NCI-H2171 (cell line): ENCODE measurements at places on chromosomes 2 and 18.

DNA sequence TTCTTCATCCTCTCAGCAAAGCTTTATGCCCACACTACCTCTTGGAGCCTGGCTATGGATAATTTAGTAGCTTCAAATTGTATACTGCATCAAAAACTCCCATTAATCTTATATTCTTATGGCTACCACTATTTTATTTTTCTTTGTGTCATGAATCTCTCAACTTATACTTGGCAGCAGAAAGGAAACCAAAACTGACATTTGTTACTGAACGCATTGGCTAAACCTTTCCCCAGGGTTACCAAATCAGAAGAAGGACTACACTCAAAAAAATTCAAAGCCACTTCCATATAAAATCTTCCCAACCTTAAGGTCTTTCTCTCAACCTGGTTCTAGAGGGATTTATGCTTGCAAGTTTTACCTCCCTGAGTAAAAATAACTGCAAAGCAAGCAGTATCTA, 97.0 kb upstream of the REG3G start:
- DNase-seq = no peak

- DNase-seq = no peak
Measured at GRCh38 chr18:5122272-5122671, 74.8 kb downstream of the AKAIN1 start.

DNA sequence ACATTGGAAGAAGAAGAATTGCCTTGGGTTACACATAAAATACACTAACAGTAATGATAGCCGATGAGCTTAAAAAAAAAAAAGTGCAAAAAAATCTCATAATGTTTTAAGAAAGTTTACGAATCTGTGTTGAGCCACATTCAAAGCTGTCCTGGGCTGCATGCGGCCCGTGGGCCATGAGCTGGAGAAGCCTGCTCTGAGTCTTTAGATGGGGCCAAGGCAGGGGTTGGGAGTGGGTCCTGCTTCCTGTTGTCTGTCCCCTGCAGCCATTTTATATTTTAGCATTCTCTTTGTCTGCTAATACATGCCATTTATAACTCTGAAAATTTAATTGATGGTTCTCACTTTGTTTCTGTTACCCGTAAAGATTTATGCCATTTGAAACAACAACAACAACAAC, 93.2 kb downstream of the EPC2 start:
- no peak for DNase-seq

- no peak for DNase-seq
Measured at GRCh38 chr2:45275242-45275805, 266.1 kb upstream of the SIX2 start.

DNA sequence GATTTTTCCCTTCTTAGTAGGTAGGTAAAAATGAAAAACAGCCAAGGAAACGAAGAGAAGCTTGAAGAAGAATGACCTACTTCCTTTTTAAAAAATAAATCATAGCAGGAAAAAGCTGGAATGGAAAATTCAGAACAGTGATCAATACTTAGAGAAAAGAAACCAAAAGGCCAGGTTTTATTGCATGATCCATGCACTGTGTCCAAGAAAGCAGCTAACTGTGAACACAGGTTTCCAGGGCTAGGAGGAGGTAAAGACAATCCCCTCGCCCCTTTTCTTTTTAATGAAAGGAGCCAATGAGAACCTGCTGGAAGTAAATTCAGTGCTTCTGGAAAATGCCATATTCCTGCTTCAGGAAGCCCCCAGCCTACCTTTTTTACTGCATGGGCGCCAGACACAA, 47.2 kb downstream of the BOD1L2 start:
- DNase-seq = no peak

- no peak for DNase-seq
Measured at GRCh38 chr18:76260941-76261472, 234.0 kb downstream of the ZNF516 start.

GRCh38 chr2:144234542-144234871, 285.4 kb downstream of the ZEB2 start:
- no peak for DNase-seq

- DNase-seq = no peak
Measured at GRCh38 chr2:146228466-146229058, 1616.3 kb upstream of the ACVR2A start.

DNA sequence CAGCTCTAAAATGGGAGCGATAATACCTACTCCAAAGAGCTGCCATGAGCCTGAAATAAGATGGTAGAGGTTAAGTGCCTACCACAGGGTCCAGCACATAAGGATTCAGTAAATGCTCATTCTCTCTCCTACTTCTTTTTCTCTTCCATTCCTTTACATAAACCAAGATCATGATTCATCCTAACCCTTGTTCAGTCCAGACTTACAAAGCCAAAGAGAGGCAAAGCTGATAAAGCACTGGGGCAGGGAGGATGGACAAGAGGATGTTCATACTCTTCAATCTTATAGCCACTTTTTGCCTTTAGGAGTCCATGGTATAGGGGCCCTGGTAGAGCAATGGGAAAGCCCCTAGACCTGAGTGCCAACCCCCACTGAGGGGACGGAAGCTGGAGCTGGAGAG, 75.6 kb upstream of the PKDCC start:
- DNase-seq = no peak

DNA sequence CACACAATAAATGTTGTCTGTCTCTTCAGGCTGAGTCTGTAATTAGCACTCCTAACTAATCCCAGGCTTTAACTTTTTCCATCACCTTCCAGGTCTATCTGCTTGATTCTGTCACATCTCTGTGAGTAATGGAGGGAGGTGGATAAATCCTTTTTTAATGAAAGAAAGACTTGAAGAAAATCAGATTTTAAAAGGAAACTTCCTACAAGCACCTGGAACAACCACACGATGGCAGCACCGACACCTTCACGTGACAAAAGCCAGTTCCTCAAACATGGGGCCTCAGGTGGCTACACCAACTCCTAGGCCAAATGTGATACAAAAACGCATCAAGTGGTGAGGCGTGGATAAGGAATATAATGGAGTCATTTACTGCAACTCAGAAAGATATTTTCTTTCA, 41.8 kb downstream of the TGFBRAP1 start:
- no peak for DNase-seq

GRCh38 chr2:8551622-8552074, 130.2 kb upstream of the ID2 start:
- no peak for DNase-seq

- no peak for DNase-seq
Measured at GRCh38 chr2:186493564-186494085, 7.6 kb downstream of the ZC3H15 start.

DNA sequence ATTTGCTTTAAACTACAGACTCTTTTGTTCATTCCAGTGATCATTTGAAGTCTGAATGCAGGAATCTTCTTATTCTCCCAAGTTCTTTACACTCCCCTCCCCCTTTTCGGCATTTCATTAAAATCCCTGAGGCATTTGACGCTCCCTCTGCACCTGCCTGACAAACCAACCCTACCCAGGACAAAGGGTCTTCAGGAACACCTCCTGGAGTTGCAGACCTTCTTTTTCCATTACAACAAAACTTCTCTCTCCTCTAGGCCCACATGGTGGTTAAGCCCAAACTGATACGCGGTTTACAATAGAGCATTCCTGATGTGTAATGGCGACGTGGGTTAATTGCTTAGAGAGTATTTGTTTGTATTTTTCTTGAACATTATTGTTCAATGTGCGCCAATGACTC, 367.4 kb downstream of the FBXO15 start:
- DNase-seq = no peak

DNA sequence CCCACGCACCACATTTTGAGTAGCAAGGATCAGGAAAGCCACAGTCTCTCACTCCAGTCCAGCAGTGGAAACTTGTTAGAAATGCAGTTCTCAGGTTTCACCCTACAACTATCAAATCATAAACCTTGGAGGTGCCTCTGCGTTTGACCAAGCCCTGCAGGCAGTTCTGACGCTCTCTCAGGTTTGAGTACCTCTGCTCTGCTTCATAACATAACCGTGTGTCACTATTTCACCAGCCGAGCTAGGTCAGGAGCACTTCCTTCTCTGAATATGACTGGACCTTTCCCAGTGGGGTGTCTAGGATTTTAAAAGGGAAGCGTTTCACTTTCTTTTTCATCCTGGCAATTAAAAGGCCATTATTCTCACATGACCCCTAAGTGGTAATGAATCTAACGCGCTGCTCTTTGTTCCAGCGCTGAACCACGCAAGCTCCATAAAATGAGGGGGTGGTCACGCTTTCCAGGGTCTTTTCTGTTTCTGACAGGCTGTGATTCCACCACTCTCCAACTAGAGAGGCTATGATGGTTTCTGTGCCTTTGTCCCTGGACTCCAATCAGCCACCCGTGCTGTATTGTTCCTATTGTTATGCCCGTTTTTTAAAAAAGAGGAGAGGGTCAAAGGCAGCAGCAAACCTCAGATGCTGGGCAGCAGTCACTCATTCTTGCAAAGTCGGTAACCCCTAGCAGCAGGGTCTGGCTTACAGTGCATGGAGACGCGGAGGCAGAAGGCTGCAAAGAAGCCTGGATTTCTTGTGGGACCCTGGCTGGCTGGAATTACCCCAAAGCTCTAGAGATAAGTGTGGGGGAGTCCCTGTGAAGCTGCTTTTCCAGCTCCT, 75.2 kb upstream of the CTNNA2 start:
- no peak for DNase-seq

DNA sequence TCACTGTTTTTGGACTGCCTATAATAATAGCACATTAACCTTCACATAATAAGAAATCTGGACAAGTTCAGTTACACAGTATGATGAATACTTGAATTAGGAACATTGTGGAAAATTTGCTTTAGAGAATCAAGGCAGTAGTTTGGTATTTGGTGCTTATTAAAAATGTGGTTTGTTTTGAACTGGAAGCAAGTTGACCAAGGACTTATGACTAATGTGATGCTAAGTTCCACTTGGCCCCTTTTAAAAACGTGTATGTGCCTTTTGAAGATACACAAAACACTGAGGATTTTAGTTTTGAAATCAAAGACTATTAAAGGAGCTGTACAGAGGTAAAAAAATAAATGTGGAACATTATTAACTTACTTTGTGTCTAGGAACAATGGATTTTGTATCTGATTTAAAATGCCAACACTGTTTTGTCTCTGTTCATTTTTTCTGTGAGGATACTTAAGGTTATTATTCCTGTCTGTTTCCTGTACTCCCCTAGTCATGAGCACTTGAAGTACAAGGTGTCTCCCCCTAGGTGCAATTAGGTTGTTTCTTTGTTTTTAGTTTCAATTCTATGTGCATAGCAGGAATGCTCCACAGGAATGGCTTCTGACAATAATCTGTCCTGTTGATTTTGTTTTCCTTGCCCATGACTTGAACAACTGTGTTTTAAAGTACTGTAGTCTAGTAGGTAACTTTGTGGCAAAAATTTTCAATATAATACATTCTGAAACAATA, 49.6 kb upstream of the PTH2R start:
- no peak for DNase-seq

- DNase-seq = no peak
Measured at GRCh38 chr2:10935953-10936942, 24.5 kb downstream of the KCNF1 start.

GRCh38 chr18:51345848-51346391, 148.4 kb upstream of the MEX3C start:
- DNase-seq = no peak

DNA sequence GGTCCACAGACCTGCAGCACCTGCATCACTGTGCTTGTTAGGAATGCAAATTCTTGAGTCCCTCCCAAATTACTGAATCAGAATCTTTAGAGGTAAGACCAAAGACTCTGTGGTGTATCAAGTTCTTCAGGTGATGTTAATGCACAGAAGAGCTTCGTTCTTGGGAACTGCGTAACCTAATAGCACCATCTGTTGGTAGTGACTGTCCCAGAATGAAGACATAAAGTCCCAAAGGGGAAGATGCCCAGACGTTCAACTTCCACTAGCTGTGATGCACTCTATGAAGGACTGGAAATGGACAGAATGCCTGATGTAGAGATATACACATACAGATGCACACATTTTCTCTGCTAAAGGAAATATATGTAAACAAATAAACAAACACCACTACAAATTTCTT, 576.0 kb downstream of the LRP1B start:
- peak; percentile 74 for DNase-seq

DNA sequence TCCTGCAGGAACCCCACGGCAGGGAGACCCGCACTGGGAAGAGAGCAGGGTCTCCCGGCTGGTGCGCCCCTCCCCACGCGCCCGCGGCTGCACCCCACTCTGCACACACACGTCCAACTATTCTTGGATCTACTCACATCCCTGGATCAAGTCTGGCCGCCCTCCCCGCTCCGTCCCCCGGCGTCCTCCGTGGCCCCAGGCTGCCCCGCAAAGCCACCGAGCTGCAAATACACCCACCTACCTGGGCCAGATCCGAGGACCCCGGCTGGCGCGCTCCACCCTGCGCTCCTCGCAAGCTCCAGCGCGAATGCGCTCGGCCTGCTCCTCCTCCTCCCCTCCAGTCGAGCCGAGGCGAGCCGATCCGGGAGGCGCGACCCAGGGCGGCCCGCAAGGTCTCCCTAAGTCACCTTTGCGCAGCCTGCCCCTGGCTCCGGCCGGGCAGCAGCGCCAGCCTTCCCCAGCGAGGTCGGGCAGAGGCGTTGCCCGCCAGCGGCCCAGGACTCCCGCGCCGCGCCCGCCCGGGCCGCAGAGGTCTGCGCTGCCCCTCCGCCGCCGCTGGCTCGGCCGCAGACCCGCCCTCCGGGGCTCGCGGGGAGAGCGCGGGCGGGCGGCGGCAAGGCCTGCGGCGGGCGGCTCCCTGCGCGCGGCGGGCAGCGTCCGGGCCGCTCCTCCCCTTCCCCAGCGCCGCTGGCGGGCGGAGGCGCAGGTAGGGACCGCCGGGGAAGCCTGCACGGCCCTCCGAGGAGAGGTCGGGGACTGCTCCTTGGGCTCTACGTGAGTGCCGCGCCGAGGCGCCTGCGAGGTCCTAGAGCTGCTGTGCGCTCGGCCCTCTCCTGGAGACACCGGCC, 126.0 kb downstream of the OSBPL1A start:
- peak; percentile 60 for DNase-seq

DNA sequence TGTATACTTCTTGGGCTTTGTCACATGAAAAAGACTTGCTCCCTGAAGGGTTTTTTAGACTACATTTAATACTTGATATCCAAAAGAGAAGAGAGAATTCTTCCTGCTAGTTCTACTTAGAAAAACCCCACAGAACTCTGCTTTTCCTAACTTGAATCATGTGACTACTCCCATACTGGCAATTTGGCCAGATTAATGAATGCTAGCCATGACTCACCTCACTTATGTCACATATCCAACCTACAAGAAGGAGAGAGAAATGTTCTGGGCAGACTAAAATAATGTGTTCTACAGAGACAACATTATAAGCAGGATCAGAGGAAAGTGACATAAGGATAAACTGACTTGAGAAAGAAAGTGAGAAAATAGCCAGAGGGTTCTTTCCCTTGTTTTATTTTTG, 249.3 kb upstream of the GULP1 start:
- DNase-seq = no peak

DNA sequence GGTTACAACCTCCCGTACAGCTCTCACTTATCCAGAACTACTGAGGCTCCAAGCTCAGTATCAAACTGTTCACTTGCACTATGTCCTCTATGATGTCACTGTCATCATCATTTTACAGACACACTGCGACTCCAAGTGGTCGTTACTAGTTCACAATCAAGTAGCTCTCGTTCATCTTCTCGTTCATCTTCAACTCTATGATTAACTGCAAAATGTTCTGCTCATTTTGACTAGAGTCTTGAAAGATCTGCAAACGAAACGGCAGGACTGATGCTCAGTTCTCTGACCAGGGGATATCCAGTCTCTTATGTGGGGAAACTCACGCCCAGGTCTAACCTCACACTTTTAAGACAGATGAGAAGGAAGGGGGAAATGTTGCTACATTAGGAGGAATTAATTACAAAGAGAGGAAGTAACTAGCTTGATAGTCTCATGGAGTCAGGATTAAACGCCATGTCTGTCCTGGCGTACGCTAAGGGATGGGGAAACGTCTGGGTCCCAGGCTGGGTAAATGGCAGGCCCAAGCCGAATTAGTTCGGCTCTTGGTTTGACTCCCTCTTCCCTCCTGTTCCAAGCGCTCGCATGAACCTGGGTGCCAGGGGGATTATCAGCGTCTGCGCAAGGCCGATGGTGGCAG, 794 bp upstream of the CHCHD5 start:
- DNase-seq = peak; percentile 51
